ENCODE measurements at places on chromosomes 1 and 21. TPM values are rescaled to one million over a fixed set of nuclear protein-coding genes. Genes with fewer than 3 reads are reported as not detected.

DNA sequence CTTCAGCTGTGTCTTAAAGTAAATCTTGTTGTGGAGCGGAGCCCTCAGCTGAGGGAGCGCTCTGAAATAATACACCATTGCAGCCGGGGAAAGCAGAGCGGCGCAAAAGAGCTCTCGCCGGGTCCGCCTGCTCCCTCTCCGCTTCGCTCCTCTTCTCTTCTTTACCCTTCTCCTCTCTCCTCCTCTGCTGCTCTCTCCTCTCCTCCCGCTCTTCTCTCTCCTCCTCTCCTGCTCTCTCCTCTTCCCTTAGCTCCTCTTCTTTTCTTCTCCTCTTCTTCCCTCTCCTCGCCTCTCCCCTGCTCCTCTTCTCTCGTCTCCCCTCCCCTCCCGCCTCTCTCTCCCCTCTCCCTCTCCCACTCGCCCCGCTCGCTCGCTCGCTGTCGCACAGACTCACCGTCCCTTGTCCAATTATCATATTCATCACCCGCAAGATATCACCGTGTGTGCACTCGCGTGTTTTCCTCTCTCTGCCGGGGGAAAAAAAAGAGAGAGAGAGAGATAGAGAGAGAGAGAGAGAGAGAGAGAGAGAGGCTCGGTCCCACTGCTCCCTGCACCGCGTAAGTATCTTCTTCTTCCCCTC lies at the start of gene PROX1:
Gene PROX1 (plus strand): TSS at position 47 of the 580 bp plus-strand sequence. CDS start 8,563 bp downstream, outside the sequence.
- peaks cover 19% of the 10 kb centered on the region for H3K4me1 ChIP-seq
- H3K36me3 ChIP-seq, result no peaks in the 10 kb centered on the region
- peaks cover 47% of the 10 kb centered on the region for H3K27me3 ChIP-seq
- H3K4me3 ChIP-seq, result peak within 1 kb of the TSS; percentile 69
- peak within 1 kb of the TSS; percentile 73 for H3K27ac ChIP-seq
- no peak for DNase-seq

The GNL2 gene
- total RNA-seq, result 25.1 TPM

GRCh38 chr1:35932941-35933340 lies 2.0 kb downstream of the AGO3 start:
- no peak overlapping the region for H3K27ac ChIP-seq
- H3K27me3 ChIP-seq, result no peaks in the 10 kb centered on the region
- peaks cover 51% of the 10 kb centered on the region for H3K4me1 ChIP-seq
- no peak overlapping the region for H3K4me3 ChIP-seq

- no peaks in the 10 kb centered on the region for H3K36me3 ChIP-seq
- H3K27me3 ChIP-seq, result no peaks in the 10 kb centered on the region
- no peak overlapping the region for H3K4me3 ChIP-seq
- no peak for DNase-seq
Measured at GRCh38 chr1:113834716-113835115, 22.4 kb upstream of the RSBN1 start.

- no peaks in the 10 kb centered on the region for H3K27me3 ChIP-seq
- H3K27ac ChIP-seq, result no peak overlapping the region
- H3K4me1 ChIP-seq, result peaks cover 17% of the 10 kb centered on the region
- H3K36me3 ChIP-seq, result no peaks in the 10 kb centered on the region
Measured at GRCh38 chr21:42495027-42495426, 997 bp downstream of the RSPH1 start.

The NBPF6 gene
- not detected for total RNA-seq

DNA sequence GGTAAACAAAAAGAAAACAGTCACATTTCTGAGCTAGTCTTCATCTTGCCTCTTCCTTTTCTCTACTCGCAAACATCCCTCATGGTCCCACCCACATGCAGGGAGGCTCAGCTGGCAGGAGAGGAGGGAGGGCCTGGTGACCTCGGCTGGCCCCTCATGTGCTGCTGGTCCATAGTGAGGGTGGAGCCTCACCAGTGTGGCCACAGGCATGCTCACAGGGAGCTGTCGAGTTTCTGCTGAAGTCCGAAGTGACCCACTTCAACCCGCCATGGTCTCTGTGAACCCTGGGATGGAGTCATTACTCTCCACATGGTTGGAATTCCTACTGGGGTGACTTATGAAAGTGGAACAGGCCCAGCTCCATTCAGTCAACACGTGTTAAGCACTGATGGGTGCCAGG lies 253.4 kb downstream of the RHOU start:
- no peak overlapping the region for H3K27ac ChIP-seq
- no peaks in the 10 kb centered on the region for H3K36me3 ChIP-seq
- no peak overlapping the region for H3K4me3 ChIP-seq
- DNase-seq, result no peak
- no peaks in the 10 kb centered on the region for H3K27me3 ChIP-seq

The CR1L gene
- total RNA-seq, result not detected

The LRRC3 gene
- 5.3 TPM for total RNA-seq

DNA sequence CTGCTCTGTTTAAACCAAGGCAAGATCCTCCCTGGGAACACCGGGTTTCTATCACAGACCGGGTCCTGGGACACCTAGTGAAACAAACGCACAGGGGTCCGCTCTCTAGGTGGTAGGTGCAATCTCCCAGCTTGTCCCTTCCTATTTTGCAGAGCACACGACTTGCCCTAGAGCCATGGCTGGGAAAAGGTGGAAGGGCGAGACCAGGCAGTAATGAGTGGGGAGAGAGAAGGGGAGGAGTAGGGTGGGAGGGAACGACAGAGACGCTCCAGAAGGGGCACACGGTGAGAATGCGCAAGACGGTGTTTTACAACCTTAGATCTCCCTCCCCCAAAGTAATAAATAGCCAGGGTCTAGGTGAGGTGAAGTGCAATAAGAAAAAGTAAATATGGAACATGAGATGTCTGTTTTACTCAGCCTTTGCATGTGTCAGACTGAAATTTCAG lies 9.3 kb upstream of the ARHGAP29 start:
- no peak for DNase-seq
- peak overlapping the region; percentile 76 for H3K4me3 ChIP-seq
- H3K27me3 ChIP-seq, result peaks cover 11% of the 10 kb centered on the region
- peak overlapping the region; percentile 79 for H3K27ac ChIP-seq

- H3K36me3 ChIP-seq, result no peaks in the 10 kb centered on the region
- H3K4me3 ChIP-seq, result no peak overlapping the region
- no peak overlapping the region for H3K27ac ChIP-seq
- no peaks in the 10 kb centered on the region for H3K27me3 ChIP-seq
Measured at GRCh38 chr1:203888807-203889251, 27.4 kb downstream of the SNRPE start.
